Activated CD4-positive, alpha-beta T cell treated with anti-CD3 and anti-CD28 coated beads, Interleukin-2, Interleukin-6, amounts not matched to agents 100 ng/mL and 50 ng/mL, durations not matched to agents 16 hours and 8 hours (primary cell): ENCODE measurements at places on chromosomes 5 and 9.

- DNase-seq: peak; percentile 21
Measured at GRCh38 chr5:67090593-67090992, 106.0 kb downstream of the CD180 start.

DNA sequence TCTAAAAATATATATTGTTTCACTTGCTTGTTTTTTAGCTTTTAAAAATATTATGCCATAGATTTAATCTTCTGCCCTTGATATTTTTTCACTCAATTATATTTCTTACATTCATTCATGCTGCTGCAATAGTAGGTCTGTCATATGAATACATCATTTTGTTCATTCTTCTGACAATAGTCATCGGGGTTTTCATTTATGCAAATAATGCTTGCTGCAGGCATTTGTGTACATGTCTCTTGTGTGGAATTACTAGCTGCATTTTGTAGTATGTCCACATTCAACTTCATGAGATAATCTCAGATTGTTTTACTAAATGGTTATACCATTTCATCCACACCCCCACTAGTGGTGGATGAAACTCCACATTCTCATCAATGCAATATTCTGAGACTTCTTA is 5.3 kb upstream of the PLPP1 start:
- no peak for DNase-seq

DNA sequence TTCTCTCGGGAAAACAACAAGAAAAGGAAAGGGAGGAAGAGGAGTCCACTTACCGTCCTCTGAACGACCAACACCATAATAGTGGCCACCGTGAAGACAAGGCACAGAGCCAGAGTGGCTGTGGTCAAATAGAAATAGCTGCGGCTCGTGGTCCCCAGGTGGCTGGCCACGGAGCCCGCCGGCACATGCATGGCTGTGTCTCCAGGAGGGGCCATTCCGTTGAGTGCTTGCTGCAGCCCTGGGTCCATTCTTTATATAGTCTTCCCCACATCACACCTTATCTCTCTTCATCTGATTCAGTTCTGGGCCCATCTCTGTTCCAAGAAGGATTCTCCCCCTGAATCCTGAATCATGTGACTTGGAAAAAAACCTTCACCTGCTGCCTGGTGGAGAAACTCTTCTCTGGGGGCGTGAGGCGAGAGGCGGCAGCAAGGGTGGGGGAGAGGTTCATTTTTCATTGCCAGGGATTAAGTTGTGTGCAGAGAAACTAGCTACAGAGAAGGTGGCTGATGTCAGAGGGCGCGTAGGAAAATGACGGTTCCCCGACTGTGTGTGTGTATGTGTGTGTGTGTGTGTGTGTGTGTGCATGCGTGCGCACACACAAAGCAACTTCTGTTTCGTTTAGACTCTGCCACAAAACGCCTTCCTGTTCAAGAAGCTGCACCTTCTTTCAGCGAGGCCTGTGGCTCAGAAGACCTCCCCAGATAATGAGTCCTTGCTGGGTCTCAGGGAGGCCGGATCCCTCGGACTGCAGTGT is at the start of gene TNFSF8:
TSS of gene TNFSF8 (minus strand) at position 536 of the 757 bp plus-strand sequence. CDS start at position 248, 288 bp downstream.
- DNase-seq: peak; percentile 79

DNA sequence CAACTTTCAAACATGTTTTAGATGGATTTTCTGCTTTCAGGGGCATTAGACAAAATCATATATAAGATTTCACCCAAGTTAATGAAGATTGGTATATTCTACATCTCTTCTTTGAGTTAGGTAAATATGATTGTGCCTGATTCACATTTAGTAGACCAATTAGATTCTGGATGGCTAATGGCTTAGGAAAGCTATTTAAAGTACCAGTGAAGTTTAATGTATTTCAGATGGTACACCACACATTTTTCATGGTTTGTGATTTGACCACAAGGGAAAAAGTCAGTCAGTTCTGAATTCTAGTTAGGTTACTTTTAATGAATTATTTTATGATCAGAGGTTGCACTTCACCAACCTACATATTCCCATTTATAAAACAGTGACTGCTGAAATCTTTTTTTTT is 409.7 kb downstream of the ADGRV1 start:
- no peak for DNase-seq

- peak; percentile 41 for DNase-seq
Measured at GRCh38 chr5:14946815-14947620, 75.4 kb upstream of the ANKH start.

GRCh38 chr5:178306430-178307225 is 74.0 kb upstream of the PHYKPL start:
- no peak for DNase-seq
